Stimulated activated CD8-positive, alpha-beta memory T cell treated with anti-CD3 and anti-CD28 coated beads, Interleukin-7, amount 100 ng/mL, for 4 hours (primary cell): ENCODE measurements at places on chromosomes 4 and X.

DNA sequence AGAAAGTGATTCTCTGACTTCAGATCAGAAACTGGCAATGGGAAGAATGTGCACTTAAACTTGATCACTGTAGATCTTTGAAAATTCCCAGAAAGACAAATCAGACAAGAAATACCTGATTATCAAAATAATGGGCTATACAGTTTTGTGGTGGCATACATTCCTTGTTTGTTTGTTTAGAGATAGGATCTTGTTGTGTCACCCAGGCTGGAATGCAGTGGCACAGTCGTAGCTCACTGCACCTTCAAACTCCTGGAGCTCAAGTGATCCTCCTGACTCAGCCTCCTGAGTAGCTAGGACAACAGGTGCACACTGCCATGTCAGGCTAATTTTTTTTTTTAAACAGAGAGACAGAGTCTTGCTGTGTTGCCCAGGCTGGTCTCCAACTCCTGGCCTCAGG is 81.0 kb upstream of the SPRY1 start:
- no peak for DNase-seq

- DNase-seq = no peak
These were observed 145.9 kb downstream of the CPE start for GRCh38 chr4:165524532-165525190.

- no peak for DNase-seq
These were observed 100.4 kb downstream of the IRF2 start for GRCh38 chr4:184373886-184374405.

DNA sequence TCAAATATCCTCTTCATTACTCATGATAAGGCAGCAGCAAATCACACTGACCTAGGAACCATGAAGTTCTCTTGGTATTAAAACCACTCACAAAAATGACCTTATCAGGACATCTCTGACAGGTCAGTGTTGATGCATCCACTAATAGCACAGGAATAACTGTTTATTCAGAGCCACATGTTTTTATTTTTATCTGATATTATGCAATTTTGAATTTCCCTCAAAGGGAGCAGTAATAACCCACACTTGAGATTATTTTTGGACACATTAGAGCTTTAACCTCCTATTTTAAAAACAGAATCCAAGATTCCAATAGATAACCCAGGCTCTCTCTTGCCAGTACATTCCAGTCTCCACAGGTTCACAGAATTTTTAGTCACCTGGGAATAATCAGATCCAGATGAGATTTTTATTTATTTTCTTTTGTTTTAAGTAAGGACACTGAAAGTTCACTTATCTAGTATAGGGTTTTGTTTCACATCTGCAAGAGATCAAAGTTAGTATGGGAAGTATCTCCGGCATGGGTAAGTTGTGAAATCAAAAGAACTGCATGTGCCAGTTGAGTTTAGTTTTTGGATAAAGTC is 36.3 kb upstream of the MYOZ2 start:
- DNase-seq = no peak

DNA sequence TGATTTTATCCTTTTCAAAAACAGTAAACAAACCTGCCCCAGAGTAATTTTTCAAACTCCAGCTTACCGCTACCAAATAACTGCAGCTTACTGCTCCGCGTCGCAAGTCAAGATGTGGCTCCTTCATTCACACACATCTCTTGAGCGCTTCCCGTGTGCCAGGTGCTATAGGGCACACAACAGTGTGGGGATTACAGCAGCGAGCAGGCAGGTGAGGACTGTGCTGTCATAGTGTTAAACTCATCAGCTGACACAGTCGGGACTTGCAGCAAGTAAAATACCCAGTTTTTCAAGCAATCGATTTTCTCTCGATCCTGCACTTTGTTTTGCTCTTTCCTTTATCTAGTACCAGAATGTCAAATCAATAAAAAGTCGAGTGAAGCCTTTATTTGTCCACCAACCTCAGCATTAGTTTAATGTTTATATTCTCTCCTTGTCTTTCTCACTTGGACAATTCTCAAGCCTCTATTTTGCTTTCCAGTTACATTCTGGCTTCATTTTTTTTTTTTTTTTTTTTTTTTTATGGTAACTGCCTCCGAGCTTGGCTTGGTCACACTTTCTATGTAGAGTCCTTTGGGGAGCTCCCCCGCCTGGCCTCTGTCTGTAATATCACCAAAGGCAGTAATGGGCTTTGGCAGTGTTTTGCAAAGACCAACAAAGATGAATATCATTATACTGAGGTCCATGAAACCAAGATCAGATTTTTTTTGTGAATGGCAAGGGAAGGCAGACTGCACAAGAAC is 8.3 kb upstream of the ASB5 start:
- no peak for DNase-seq

GRCh38 chr4:121139533-121140222 is 24.4 kb downstream of the TNIP3 start:
- DNase-seq = no peak

- no peak for DNase-seq
These were observed 46.6 kb downstream of the CLOCK start for GRCh38 chr4:55500072-55500471.

GRCh38 chrX:10615931-10616774 is 4.2 kb downstream of the MID1 start:
- DNase-seq = no peak

- no peak for DNase-seq
These were observed 137.8 kb downstream of the FBXW7 start for GRCh38 chr4:152398060-152398459.

DNA sequence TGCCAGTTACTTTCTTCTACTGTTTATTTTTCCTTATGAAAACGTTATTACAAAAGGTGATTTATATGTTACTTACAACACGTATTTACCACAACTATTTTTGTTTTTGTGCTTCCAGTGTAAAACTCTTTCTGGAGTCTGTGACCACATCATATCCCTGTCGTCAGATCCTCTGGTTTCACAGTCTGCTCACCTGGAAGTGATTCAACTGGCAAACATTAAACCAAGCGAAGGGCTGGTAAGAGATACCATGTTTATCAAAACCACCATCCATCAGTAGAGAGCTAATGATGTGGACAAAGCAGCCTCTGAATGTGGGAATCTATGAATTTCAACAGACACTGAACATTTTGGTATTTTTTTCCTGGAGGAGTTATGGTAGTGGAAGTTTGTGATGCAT is 116.1 kb downstream of the CNKSR2 start:
- no peak for DNase-seq

DNA sequence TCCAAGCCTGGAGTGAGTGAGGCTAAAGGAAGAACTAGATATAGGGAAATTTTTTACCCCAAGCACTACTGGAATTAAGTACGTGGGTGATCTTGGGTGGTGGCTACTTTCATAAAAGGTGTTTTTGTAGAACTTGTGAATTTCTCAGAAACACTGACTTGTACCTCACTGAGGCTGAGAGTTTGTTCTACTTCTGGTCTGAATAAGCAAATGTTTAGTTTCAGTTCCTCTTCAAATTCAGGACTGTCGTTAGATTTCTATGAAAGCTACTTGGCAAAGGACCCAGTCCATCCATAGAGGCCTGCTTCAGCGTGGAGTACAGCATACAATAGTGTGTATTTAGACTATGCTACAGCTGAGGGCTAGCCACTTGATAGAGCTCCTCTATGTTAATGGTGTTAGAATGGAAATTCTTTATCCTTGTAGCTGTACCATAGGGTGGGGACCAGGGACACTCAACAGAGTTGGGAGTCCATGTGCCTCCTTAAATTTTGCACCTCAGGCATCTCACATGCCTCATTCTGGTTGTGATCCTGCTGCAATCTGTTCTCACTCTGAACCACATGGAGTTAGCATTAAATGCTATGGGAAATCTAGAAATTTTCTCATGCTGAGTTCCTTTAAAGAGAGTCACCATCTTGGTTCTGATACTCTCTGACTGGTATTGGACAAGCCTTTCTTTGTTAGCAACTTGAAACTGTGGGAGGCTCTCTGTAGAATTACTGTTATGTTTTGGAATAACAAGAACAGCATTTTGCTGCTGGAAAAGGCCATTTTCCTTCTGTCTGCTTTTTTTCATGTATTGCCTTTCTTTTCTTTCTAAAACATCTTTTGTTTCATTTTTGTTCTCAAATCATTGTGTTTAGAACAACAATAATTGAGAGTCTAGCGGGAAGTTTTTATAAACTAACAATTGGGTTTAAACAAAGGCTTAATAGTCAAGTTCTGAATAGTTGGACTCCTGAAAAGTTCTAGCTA is 86.8 kb downstream of the PDGFRA start:
- DNase-seq = no peak

DNA sequence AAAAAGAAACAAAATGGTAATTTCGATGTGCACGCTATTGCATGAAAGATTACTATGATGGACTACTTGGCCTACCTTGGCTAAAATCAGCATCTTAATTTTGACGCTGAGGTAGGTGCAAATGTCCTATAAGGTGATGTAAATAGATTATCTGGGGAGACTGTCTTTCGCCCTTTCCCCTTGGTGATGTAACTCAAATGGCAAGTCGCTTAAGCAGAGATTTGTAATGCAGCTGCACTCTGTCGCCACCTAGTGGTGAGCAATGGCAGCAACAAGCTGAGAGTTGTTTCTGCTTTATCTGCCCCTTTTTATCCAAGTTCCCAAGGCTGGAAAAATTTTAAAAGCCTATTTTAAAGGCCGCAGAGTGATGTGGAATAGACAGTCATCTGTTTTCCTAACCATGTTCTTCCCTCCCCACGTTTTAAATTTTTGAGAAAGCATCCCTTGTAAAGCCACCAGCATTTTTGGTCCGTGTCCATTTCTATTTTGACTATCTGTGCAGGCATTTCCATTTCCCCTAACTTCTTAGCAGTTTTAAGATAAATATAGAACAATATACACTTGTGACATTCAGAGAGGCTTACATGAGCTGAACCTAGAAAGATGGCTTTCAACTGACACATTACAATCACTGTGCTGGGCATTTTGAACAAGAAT is 62.4 kb upstream of the PDLIM3 start:
- DNase-seq = peak; percentile 28
